GDM1 (cell line): ENCODE measurements at places on chromosomes 7 and 10.

GRCh38 chr10:87670586-87670985 is 10.9 kb downstream of the PAPSS2 start:
- DNase-seq: no peak

GRCh38 chr7:106346678-106347217 is 62.0 kb upstream of the NAMPT start:
- DNase-seq: peak; percentile 3

- DNase-seq: no peak
These were observed 14.0 kb downstream of the RASGEF1A start for GRCh38 chr10:43252783-43253341.

DNA sequence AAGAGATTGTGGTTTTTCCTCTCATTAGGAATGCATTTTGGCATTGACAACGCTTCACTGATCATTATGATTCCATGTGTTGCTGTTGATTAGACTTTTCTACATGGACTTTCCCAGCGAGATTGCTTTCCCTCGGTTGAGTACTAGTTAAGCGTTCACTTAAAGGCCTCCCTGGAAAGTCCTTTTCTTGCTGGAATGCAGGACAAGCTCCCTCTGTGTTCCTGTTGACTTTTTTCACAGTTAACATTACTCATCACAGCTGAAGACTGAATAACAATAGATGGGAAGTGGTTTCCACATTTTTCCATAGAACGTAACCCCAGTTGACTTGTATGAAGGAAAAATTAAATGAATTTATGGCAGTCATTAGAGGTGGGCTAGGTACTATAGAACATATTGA is 2.6 kb upstream of the CAV1 start:
- no peak for DNase-seq

GRCh38 chr10:50281967-50282522 is 30.7 kb upstream of the ASAH2 start:
- DNase-seq: no peak

DNA sequence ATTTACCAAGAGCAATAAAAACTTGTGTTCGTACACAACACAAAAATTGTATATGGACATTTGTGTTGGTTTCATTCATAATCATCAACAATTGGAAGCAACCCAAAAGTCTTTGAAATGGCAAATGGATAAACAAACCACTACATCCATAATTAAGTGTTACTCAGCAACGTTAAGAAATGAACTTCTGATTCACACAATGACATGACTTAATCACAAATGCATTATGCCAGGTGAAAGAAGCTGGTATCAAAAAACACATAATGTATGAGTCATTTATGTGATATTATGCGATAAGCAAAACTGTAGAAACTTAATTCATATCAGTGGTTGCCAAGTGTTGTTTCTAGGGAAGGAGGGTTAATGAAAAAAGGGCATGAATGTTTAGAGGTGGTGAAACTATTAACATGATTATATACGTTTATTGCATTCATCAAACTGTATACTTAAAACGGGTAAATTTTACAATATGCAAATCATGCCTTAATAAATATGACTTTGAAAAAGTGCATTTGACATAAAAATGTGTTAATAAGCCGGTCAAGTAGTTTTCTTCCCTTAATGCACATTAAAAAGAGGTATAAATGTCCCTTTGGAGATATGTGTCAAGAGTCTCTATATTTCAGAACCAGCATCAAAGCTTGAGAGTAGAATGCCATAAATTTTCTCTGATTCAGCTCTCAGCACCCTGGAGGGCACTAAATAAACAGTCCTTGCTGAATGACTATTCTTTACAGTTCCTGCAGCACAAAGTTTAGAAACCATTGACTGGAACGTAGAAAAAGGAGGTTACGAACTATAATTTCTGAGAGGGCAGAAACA is 84.8 kb upstream of the GRM3 start:
- DNase-seq: no peak

GRCh38 chr7:50214126-50214670 is 90.3 kb upstream of the IKZF1 start:
- no peak for DNase-seq

GRCh38 chr7:19051767-19052375 is 65.6 kb downstream of the TWIST1 start:
- no peak for DNase-seq

DNA sequence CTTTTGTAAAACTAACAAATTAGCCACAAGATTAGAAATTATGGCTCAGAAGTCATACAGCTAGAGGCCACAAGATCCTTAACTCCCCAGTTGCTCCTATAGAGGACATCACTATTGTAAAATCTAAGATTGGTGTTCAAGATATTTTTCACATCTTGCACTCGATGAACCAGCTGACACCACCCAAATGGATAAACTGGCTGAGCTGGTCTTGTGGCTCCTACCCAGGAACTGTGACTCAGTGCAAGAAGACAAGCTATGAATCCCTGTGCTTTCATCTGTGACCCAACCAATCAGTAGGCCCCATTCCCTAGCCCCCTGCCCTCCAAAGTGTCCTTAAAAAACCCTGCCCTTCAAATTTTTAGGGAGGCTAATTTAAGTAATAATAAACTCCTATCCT is 27.9 kb upstream of the R3HCC1L start:
- DNase-seq: no peak

GRCh38 chr7:28389504-28390395 is 22.6 kb upstream of the CREB5 start:
- no peak for DNase-seq

DNA sequence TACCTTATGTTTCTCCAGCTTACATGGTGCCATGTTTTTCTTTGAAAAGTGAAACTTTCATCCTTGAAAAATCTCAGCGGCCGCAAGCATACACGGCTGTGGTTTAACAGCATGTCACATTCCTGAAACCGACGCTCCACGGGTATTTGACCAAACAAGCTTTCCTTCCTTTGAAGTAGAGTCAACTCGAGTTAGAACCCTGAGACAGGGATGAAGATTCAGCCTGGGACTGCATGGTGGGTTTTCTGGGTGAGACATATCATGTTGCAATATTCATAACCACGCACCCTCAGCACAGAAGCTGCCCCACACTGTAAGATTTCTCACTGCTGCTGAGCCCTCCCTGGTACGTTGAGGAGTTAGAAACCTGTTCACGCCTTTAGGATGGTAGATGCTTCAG is 8.1 kb downstream of the CYP26A1 start:
- DNase-seq: no peak

GRCh38 chr7:106814887-106815286 is 50.2 kb upstream of the PIK3CG start:
- DNase-seq: peak; percentile 5

DNA sequence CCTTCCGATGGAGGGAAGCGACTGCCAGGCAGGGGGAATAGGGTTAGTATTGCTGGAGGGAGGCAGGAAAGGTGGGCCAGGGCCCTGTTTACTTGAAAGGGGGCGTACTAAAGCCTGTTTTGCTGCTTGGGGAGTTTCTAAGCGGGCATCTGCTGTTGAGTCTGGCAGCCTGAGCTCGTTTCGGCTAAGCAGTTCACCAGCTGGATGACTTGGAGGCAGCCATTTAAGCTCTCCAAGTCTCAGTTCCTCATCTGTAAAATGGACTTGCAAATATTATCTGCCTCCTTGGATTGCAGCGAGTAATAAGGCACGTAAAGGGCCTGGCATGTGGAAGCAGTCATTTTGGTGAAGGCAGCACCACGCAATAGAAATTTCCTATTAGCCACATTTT is 44.0 kb downstream of the LDB3 start:
- no peak for DNase-seq

DNA sequence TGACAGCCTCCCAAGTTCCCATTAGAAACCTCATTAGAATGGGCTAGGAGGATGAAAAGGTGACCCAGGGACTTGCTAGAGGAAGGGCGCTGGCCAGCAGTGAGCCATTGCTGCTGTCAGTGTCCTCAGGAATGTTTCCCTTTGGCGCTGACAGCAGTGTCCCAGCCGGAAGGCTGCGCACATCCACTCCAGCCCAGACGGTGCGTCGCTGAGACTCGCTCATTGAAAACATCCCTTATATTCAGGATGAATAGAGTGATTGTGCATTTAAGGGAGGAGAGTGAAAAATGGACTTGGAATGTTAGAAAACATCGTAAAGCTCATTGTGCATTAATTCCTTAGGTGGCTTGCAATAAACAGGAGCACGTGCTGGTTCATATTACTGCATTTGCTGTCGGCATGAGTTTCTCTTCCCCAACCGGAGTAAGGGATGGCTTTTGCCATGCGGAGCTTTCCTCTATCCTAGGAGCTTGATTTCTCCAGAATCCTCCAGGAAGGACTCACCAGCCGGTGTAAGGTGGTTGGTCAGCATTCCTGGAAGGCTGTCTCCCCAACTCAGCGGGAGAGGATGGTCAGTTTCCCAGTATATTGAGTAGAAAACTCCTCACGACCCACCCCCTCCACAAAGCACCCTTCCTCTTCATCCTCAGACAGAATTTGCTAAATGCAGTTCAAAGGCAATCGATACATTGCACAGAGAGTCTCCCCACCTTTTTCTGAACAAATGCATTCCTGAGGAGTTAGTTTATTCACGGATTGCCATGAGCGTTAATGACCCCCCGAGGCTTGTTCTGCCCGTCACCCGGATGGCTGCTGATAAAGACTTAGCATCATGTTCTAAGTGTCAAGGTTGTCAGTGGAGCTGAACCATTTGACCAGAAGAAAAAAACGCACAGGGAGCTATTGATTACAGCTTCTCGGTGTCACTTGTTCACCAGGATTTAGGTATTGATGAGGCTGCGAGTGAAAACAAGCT is 201.8 kb downstream of the EBF3 start:
- DNase-seq: no peak

DNA sequence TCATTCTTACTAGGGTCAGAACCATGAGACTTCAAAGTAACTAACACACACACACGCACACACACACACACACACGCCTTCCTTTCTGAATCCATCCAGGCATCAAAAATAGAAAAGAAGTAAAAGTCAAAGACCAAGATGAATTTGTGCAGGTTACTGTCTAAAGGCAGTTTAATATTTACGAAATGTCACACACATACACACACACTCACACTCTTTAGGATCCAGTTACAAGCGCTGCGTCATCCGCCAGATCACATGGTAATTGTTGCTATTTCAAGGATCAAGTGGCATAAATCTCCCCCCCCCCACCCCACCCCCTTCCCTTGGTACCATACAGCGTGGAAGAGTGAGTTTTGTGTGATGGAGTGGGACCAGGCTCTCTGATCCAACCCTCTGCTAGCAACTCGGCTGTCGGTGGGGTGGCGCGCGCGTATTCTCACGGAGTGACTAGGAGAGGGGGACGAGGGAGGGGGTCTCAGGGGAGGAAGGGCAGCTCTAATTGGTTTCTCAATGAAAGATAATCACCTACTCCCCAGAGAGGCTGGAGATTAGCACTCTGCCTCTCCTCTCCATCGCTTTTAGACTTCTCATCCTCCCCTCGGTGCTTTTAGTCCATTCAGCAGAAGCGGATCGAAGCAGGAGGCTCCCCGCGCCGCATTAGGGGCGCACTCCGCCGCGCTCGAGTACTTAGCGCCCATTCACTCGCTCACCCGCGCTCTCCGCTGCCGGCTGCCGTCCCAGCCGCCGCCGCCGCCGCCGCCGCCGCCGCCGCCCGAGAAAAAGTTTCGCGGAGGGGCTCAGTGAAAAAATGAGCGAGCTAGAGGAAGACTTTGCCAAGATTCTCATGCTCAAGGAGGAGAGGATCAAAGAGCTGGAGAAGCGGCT is 83.5 kb upstream of the PRKG1 start:
- DNase-seq: no peak

GRCh38 chr7:140982508-140982907 is 32.2 kb downstream of the MRPS33 start:
- no peak for DNase-seq

GRCh38 chr10:10125676-10126075 is 892.0 kb upstream of the CELF2 start:
- no peak for DNase-seq

DNA sequence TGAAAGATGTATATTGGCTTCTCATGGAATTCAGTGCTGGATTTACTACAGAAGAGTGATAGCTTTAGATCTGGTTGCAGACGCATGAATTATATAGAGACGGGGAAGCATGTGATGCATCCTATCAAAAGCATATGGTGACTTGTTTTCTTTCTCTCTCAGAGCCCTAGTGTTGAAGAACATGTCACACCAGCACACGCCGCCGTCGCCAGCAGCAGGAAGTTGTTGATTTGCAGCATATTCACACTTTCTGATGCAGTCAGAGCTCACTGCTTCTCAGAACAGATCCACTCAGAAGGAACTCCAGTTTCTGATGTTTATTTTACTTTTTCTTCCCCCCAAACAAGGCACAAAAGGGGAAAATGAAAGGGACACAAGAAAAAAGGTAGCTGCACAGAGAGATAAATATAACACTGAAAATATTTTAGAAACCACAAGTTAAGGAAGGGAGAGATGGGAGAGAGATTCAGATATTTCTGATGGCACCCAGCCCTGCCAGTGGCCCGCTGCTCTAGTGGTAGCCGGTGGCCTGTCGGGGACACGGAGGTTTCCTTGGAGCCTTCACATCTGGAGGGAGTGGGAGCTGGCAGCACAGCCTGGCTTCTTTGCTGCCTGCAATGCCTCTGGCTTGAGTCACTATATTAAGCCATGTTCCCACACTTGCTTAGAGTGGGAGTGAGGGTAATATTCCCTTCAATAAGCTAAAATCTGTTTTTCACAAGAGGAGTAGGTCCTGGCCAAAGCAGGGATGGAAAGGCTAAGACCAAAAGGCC is 123.2 kb downstream of the NRP1 start:
- no peak for DNase-seq

DNA sequence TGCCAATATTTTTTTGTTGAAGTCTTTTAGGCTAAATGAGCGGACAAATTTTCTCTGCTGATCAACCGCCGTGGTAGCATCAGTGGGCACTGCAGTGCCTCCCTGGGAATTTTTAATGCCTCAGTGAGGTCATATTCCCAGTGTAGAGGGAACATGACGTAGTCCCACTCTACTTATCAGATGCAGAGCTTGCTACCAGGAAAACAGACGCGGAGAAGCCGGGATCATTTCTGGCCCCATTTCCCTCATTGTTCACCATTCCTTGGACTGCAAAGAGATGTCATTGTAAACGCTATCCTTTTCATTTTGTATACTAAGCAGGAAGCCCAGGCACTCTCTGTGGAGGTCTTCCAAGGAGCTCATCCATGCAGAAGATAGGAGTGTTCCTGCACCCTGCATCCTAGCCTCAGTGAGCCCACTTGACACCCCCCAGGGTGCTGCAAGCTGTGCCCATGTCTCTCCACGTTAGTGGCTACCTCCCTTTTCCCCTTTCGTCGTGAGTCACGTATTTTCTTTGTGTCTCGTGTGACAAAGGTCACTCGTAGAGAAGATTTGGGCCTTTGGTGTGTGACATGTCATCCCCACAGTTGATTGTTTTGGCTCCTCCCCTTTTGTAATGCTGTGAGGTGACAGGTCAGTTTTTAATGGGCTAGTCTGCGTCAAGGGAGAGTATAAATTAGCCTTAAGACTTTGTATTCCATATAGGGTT is 145.5 kb downstream of the TCF7L2 start:
- DNase-seq: no peak
